PC-3 (cell line): ENCODE measurements at places on chromosomes 3 and 15.

DNA sequence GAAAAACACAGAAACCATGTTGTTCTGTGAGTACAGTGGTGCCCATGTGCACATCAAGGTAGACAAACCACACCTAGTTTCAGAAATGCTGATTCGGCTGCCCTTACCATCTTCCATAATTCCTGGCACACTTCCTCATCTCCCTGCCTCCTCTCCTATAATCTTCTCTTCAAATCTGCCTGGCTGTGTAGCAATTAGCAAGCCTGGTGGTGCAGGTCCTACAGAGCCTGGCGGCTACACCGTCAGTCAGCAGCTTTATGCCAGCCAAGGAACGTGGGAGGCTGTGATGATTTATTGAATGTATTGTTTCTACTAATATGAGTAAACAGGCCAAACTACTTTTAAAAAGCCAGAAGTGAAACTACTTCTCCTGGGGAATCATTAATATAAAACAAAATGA is 106.8 kb downstream of the SEMA6D start:
- no peak overlapping the region for H3K4me3 ChIP-seq
- no peaks in the 10 kb centered on the region for H3K27me3 ChIP-seq
- no peak overlapping the region for H3K27ac ChIP-seq
- H3K36me3 ChIP-seq: no peaks in the 10 kb centered on the region

DNA sequence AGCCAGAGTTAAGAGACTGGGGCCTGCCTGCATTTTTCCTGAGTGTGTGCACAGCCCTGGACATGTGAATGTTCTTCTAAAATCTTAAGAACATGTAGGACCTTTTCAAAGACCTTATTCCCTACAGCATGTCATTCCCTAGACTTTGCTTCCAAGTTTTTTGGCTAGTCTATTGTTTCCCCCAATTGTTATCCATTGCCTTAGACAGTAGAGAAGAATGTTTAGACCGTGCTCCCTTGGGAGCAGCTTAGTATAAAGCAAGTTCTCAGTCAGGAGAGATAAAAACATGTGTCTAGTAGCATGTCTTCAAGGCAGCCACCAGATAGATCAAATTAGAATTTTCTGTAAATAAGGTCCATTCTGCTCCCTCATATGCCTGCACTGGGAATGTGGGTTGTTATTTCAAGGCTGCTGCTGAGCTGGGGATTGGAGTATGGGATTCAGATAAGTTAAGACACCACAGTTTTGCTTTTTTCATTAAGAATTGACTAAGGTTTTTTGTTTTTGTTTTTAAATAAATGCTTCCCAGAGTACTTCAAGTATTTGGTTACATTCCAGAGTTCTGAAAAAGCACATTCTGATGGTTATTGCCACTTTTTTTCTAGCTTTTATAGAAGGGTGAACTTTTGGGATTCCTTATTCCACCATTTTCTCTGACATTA is 246.7 kb downstream of the RORA start:
- H3K27me3 ChIP-seq: peaks cover 9% of the 10 kb centered on the region
- H3K27ac ChIP-seq: no peak overlapping the region
- H3K4me1 ChIP-seq: no peaks in the 10 kb centered on the region
- no peaks in the 10 kb centered on the region for H3K36me3 ChIP-seq
- DNase-seq: no peak

GRCh38 chr3:16816048-16816780 is 68.5 kb upstream of the PLCL2 start:
- no peak overlapping the region for H3K4me3 ChIP-seq
- no peak overlapping the region for H3K27ac ChIP-seq
- no peak for DNase-seq

DNA sequence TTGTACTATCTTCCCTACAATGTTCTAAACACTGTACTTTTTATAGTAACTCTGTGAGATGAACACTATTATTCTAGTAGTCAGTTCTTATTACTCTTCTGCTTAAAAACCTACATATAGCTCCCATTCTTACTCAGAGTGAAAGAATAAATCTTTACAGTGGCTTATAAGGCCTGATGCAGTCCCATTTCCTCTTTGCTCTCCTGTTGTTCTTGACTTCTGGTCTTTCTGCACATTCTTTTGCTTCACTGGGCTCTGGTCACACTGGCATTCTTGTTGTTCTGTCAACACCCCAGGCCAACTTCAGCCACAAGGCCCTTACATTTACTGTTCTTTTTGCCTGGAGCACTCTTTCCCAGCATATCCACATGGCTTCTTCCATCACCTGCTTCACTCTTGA is 58.2 kb upstream of the TP63 start:
- no peaks in the 10 kb centered on the region for H3K36me3 ChIP-seq
- H3K4me3 ChIP-seq: no peak overlapping the region
- H3K4me1 ChIP-seq: peaks cover 11% of the 10 kb centered on the region
- H3K27ac ChIP-seq: no peak overlapping the region
- H3K27me3 ChIP-seq: no peaks in the 10 kb centered on the region
- DNase-seq: no peak
